ENCODE measurements at places on chromosomes 11 and 22. TPM values are rescaled to one million over a fixed set of nuclear protein-coding genes. Genes with fewer than 3 reads are reported as not detected.

Gene RRAS2
- total RNA-seq, result 56.1 TPM

Gene MOV10L1
- not detected for total RNA-seq

Gene SULT4A1
- total RNA-seq, result not detected

Gene CRYBB3
- total RNA-seq, result 0.09 TPM

Gene OR5T1
- total RNA-seq, result not detected

Gene CWF19L2
- 4.3 TPM for total RNA-seq

Gene OR8D1
- not detected for total RNA-seq

Gene PITPNM1
- total RNA-seq, result 30.2 TPM

Gene RAG1
- total RNA-seq, result 0.10 TPM

Gene KCNJ1
- total RNA-seq, result not detected

Gene C22orf31
- total RNA-seq, result not detected

Gene SCUBE2
- total RNA-seq, result 0.29 TPM

Gene KCNJ4
- 1.1 TPM for total RNA-seq

Gene CCDC73
- total RNA-seq, result not detected

Gene SMIM35
- total RNA-seq, result not detected

Gene TSSK2
- total RNA-seq, result not detected

Gene CYTH4
- total RNA-seq, result 0.59 TPM

Gene OAF
- 10.5 TPM for total RNA-seq

Gene DEFB131B
- not detected for total RNA-seq

Gene FAM168A
- total RNA-seq, result 10.3 TPM

Gene FOXRED2
- 16.0 TPM for total RNA-seq

Gene OR2AT4
- not detected for total RNA-seq

Gene GRM5
- total RNA-seq, result not detected

Gene LARGE1
- total RNA-seq, result 4.1 TPM

Gene TRIM48
- total RNA-seq, result not detected

Gene CARD16
- total RNA-seq, result 0.17 TPM

Gene GAB4
- total RNA-seq, result not detected

Gene ANO1
- total RNA-seq, result 2.6 TPM

Gene TBC1D22A
- total RNA-seq, result 9.0 TPM

Gene HTATIP2
- total RNA-seq, result 195 TPM

Gene OR10A2
- total RNA-seq, result not detected

Gene MCAM
- 11.8 TPM for total RNA-seq

Gene ANO3
- total RNA-seq, result 0.03 TPM

All from A549 treated with AZD2906 at 1 μM for 4 hours (cell line).